ENCODE measurements at places on chromosomes 12 and 14.
A peak's percentile ranks its signal among the peaks of the same experiment; 100 is the strongest.

DNA sequence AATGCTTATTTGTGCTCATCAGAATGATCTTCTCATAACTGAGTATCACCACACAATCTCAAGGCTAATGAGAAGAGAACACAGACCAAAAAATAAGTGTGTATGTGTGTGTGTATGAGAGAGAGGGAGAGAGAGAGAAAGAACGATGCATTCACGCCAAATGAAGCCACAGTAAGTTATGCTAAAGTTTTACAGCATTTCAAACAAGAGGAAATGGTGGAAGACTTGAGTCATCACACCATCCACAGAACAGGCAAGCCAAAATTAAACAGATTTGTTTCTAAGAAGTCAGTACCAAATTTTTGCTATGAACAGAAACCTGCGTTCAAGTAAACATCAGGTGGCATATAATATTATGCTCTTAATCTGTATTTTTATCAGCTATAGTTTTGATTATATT, 141.2 kb downstream of the MED13L start:
- DNase-seq, result no peak

DNA sequence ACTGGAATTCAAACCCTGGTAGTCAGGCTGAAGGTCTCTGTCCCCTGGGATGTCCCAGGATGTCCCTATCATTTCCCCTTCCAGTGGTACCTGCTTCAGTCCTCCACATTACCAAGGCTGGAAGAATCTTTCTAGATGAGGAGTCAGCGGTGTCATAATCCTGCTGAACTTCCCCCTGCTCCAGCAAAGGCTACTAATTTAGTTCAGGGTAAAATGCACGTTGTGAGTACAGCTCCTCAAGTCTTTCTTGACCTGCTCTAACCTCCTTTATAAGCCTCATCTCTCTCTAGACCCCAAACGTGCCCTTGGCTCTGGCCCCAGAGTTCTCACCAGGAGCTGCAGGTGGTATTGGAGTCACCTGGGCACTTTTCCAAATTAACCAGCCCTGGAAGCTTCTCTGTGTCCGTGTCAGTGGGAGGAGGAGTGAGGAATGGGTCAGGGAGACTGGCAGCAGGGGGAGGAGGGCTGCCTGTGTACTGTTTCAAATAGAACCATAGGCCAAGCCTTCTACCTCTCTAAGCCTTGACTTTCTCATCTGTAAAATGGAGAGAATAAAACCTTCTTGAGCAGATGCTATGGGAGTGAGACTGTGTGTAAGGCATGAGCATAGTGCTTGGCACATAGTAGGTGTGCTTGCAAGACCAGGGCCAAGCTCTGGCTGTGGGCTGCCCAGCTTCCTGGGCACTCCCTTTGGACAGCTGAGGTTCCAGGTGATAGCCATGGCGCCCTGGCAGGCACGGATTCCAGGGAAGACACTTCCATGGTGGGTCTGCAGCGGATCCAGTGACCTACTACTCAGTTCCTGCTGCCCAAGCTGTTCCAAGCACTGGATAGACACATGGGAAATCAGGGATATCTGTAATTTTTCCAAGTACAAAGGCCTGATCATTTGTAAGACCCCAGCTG, 24.5 kb downstream of the ASB2 start:
- no peak for DNase-seq

- DNase-seq, result no peak
Measured at GRCh38 chr12:66915306-66915904, 236.5 kb upstream of the GRIP1 start.

GRCh38 chr14:21680072-21680471, 6.5 kb upstream of the OR4E1 start:
- no peak for DNase-seq

DNA sequence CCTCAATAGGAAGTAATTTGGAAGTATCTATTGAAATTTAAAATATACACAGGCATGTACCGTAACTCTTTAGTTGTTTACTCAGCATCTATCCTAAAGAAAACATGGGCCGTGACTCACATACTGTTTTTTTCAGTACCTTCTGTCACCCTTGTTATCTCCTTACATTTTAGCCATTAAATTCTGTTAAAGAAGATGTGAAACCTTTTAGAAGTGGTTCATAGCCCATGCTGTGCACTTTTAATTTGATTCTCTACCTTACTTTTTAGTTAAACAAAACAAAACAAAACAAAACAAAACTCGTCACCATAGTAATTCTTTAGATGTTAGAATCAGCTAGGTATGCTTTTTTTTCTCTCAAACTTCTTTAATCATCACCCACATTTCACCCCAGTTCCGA, 494.4 kb upstream of the RGS6 start:
- no peak for DNase-seq

DNA sequence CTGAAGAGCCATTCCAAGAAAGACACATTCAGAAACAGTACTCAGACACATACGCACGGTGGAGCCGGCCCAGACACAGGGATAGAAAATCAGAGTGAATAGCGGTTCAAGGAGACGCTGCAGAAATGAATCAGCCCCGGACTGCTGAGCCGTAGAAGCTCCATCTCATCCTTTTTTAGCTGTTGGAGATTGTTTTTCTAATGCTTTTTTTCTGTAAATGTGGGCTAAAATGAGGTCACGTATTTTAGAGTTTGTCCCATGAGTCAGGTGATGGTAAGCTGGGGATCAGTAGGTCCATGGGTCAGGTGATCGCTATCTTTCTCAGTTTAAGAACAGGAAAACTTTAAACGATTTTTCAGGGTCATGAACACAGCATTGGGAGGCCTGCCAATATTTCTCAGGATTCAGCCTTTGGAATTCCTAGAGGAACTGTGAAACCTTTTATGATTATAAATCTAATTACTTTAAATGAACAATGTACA, 202.4 kb downstream of the ITPR2 start:
- DNase-seq, result peak; percentile 55

DNA sequence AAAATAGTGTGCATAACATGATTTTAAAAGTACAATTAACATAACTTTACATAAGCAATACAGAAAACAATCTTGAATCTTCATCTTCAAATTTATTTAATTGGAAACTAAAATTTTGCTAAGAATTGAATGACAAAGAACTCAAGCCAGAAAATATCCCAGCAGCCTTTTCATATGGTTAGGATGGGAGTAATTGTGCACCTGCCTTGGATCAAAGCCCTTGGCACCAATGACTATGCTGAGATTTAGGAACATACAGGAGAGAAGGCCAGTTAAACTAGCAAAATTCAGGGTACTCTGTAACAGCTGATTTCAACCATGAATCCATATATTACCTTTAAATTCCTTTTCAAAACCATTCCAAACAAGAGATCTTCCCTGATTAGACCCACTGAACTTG, 5.8 kb downstream of the KERA start:
- no peak for DNase-seq

GRCh38 chr12:109134186-109134917, 18.0 kb downstream of the ACACB start:
- DNase-seq, result peak; percentile 55

DNA sequence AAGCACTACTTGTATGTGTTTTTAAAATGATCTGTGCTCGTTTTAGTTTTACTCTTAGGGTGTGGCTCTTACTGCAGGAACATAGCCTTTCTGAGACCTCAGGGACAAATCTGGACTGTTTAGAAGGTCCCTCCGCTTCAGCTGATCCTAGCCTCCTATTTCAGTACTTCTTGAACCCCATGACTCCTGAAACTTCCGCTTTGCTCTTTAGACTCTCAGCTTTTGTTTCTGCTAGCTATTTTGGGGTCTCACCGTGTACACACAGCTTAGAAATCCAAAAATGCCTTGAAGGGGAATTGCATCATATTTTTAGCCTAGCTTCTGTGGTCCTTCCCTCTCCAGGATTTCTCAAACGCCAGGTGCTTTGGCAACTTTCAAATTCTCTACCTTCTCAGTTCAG, 8.3 kb downstream of the OR11G2 start:
- no peak for DNase-seq

- DNase-seq, result no peak
Measured at GRCh38 chr14:95699412-95699811, 13.2 kb downstream of the TCL1B start.

- no peak for DNase-seq
Measured at GRCh38 chr12:112473056-112473455, 54.3 kb downstream of the PTPN11 start.

DNA sequence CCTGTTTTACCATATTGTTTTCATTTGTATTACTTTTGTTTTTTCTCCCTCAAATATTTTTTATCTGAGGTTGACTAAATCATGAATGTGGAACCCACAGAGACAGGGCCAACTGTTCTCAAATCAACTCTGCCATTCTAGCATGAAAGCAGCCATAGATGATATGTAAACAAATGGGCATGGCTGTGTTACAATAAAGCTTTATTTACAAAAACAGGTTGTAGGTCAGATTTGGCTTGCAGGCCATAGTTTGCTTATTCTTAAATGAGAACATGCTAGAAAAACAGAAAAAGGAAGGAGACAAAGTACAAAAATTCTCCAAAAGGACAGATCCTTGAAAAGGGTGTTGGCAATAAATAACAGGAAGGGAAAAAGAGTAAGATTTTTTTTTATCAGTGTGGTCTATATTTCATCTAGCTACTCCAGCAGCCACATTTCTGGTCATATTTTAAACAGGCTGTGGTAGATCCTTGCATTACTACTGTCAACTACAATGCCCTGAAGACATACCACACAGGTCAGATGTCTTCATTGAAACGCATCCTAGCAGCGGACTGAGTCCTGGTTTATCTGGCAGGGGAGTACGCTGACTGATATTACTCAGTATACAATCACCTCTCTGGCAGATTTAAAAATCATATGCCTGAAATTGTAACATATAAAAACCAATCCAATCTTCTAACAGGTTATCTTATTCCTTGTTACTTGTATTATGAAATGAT, 42.9 kb downstream of the SPPL3 start:
- no peak for DNase-seq

DNA sequence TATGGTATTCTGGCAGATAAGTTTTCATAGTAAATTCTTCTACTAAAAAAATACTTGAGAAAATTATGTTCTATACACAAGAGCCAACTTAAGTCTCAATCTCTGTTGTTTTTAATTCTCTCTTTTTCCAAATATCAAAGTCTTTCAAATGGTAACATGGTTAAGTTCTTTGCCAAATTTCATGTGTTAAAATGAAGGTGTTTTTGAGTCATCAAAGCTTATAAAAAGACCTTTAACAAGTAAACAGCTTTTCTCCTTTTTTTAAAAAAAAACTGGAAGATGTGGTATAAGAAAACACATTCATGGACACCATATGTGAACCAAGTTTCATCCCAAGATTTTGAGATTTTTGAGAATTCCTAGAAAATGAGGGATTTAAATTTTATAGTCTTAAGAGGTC, 111.3 kb downstream of the FOXG1 start:
- DNase-seq, result no peak

DNA sequence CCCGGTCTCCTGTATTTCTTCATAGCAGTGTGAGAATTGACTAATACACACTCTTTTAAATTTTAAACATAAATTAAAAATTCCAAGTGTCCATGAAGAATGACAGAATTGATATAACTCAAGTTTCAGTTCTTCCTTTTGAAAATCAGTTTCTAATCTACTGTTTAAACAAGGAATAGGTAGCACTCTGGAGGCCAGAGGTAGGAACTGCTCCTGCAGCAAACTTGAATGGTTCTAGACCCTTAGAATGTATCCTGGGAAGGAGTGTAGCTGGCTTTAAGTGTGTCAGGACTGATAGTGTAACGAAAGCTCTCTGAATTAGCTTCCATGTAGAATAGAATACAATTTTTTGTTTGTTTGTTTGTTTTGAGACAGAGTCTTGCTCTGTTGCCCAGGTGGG, 76.8 kb downstream of the AKAP6 start:
- DNase-seq, result no peak

DNA sequence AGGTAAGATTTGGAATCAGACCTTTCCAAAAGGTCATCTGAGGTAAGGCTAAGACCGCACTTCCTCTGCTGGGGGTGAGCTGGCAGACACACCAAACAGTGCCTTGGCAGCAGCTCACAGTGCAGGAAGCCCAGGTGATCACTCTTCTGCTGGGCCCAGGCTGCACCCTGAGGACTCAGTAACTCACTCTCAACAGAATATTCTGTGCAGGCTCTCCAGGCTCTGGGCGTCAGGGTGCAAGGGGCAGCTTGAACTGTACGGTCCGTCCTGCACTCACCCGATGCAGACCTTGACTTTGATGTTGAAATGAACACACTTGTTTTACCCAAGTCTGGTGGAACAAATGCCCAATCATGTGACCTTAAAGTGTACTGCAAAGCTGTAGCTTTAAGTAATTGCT, 6.0 kb downstream of the ALKBH2 start:
- DNase-seq, result no peak

DNA sequence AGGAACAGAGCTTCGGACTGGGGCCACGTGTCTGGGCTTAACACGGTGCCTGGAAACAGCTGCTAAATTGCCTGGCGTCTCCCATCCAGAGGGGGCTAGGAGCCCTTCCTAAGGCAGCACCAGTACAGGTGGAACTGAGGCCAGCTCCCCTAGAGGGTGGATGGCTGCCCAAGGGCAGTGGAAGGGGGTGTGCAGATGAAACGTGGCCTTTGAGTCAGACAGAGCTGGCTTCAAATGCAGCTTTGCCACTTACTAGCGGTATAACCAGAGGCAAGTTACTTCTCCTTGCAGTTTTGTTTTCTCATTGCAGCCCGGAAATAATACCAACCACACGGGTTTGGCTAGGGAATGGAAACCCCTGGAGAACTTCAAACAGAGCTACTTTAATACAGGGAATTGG, 59.3 kb upstream of the SLC24A4 start:
- DNase-seq, result no peak

DNA sequence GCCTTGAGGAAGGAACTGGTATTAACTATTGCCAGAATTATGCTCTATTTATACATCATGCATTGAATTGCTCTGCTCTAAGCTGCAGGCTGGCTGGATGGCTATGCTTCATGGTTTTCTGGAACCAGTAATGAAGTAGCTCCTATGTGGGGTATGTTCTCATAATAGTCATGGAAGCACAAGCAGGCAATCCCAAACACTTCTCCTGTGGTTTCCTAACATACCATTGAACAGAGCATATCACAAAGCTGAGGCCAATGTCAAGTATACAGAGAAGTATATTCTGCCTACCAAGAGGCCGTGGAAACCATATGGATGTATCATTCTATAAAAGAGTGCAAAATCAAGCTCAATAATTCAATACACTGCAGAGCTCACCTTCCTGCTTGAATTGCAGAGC, 1752.4 kb upstream of the FLRT2 start:
- no peak for DNase-seq

DNA sequence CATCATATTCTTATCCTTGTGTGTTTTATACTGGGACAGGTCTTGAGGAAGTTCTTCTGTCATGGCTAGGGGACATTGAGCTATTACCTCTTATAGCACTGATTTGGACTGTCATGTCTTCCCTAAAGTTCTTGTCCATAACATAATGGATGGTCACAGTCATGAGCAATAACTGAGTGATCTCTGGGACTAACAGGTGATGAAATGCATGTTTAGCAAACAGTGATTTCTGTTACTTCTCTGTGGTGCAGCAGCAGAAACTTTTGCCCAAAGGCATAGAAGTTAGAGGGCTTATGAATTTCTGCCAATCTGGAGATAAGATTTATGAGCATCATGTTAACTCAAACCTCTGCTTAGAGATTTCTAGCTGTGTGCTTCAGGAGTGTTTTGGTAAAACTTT, 5.9 kb downstream of the ADIPOR2 start:
- no peak for DNase-seq

- no peak for DNase-seq
Measured at GRCh38 chr12:95621725-95622124, 70.4 kb upstream of the USP44 start.

Measured in AG09309 (cell line).